Muscle of arm (tissue), 14 donors: ENCODE measurements at places on chromosomes 3 and 15.

GRCh38 chr15:93414576-93415231 is 325.7 kb upstream of the RGMA start:
- DNase-seq, result no peak

DNA sequence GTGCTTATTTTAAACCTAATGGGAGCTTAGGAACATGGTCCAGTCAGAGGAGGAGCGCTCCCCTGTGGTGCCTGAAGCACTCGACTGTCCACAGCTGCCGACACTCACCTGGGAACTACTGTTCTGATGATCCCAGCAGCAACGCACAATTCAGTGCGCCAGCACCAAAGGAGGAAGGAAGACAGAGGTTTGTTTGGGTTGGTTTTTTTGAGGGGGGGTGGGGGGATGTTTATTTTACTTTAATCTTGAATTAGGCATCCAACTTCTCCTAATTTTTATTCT is 48.8 kb upstream of the VGLL4 start:
- no peak for DNase-seq

DNA sequence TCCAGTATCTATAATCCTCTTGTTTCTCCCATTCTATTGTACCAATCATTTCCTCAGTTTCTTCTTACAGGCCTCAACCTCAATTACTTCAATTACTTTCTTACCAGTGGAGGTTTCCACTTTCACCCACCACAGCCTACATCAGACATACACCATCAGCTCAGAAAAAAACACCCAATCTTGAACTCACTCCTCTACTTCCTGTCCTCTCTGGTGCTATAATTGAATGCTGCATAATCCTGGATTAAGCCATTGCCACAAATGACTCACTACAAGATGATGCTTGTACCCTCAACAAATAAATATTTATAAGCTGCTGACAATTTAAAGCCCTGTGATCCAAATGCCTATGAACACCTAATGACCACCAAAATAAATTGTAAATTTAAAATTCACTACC is 18.5 kb downstream of the RYK start:
- DNase-seq, result no peak

GRCh38 chr3:40476478-40477470 is at the start of gene ZNF619:
ZNF619 (plus strand) TSS chr3:40477122; CDS start chr3:40477980, 858 bp downstream.
- DNase-seq, result peak; percentile 86

DNA sequence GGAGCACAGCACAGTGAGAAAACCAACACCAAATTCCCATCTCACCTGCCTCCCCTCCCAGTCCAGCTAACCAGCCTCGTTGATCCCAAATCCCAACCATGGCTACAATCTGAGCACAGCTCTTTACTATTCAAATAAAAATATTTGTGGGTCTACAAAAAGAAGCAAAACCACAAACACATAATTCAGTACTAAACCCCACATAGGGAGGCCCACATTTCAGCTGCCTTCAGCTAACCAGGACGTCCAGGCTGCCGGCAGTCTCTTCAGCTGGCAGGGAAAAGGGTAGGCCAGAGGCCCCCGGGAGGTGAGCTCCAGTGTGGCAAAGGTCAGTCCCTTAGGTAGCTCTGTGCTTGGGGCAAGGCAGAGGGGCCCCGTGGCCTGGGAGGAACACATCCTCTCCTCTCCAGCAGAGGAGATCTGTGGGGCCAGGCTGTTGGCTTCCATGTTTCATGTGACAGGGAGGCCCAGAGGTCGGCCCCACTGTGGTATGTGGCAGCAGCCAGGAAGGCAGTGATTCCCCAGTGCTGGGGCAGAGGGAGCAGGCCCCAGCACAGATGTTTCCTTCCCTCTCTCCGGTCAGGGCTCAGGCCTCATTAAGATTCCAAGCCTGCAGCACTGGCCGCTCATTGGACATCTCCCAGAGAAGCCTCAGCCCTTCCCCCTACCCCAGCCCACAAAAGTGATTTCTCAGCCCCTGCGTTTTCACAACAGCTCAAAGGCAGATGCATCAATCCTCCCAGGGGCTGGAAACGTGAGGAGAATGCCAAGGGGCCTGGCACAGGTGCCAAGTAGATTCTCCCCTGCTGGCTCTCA is 381.4 kb downstream of the NTRK3 start:
- peak; percentile 24 for DNase-seq

DNA sequence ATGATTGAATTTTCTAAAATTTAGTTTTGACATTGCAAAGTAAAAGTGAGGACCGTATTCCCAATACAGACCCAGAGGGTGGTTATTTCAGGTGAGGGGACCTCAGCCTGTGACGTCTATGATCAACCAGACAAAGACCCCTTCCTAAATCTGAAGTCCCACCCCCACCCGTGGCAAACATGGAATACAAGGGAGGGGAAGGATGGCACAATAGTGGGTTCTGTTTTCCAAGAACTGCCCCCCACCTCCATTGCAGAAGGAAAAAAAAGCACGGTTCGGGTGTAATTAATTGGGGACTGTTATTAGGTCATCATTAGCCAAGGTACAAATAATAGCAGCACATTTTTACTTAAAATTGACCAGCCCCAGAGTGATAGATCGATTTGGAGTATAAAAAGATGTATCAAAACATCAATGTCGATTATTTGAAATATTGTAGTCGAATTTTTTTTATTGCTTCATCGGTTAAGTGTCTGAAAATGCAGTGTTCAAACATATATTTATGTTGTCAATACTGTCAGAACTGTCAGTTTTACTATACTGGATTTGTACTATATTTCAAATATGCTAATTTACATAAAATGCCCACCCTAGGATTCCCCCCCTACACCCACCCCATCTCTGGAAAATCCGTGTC is 7.5 kb upstream of the MEIS2 start:
- no peak for DNase-seq

- no peak for DNase-seq
Measured at GRCh38 chr15:57505949-57506391, 85.7 kb upstream of the MYZAP start.

- DNase-seq, result peak; percentile 47
Measured at GRCh38 chr3:84980011-84980410, 21.2 kb downstream of the CADM2 start.

- no peak for DNase-seq
Measured at GRCh38 chr15:89982315-89983055, 18.6 kb upstream of the ZNF710 start.

GRCh38 chr3:129975705-129976048 is 1.2 kb downstream of the TRH start:
- DNase-seq, result no peak

GRCh38 chr15:80480171-80480811 is 76.1 kb downstream of the ARNT2 start:
- peak; percentile 41 for DNase-seq

GRCh38 chr3:69058180-69058946 is 6.2 kb upstream of the TMF1 start:
- DNase-seq, result no peak
